ENCODE measurements at places on chromosomes 6 and 20.

GRCh38 chr20:51639206-51639832 lies 96.8 kb upstream of the NFATC2 start:
- no peak overlapping the region for H3K4me3 ChIP-seq
- peaks cover 18% of the 10 kb centered on the region for H3K4me1 ChIP-seq
- H3K27me3 ChIP-seq: peaks cover 16% of the 10 kb centered on the region
- H3K27ac ChIP-seq: no peak overlapping the region

DNA sequence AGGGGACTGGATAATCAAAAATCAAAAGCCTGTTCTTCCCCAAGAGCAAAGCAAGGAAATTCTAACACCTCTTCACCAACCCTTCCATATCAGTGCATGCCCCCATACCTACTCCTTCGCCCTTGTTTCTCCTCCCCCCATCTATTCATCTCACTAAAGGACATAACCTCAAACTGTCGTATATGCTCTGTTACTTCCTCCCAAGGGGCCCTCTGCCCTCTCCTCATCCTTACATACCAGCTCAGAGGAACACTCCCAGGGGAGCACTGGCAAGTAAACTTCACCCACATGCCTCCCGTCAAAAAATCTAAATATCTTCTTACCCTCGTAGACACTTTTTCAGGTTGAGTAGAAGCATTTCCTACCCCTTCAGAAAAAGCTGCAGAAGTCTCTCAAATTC lies 9.4 kb upstream of the ADTRP start:
- peaks cover 17% of the 10 kb centered on the region for H3K27me3 ChIP-seq
- peaks cover 4% of the 10 kb centered on the region for H3K36me3 ChIP-seq
- H3K4me3 ChIP-seq: no peak overlapping the region
- H3K4me1 ChIP-seq: peaks cover 5% of the 10 kb centered on the region
- DNase-seq: no peak

DNA sequence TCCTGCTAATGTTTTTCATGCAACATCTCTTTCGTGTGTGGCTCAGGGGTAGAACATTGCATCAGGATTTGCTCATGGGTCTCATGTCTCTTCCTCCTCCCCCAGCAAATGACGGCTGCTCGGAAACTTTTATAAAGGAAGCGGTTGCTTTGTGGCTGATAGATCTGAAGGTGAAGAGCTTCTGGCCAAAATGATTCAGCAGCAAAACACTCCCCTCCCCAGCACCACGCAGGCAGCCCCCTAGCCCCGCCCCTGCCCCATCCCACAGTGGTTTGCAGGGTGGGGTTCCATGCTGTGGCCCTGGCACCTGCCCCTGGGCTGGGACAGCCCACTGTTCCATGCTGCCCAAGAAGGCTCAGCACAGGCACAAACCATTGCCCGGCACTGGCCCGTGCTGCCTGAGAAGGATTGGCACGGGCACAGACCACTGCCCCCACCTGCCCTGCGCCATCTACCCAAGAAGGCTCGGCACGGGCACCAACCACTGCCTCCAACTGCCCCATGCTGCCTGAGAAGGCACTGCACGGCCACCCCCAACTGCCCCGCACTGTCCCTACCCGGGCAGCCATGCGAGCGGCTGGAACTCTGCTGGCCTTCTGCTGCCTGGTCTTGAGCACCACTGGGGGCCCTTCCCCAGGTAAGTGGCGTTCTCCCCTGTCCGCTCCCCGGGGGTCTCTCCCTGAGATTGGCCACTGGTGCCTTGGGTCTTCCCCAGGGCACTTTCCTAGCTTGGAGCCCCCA lies at the start of gene CST7:
Gene CST7, plus strand, starts transcription at position 331 of the 741 bp plus-strand sequence. Its CDS starts 237 bp downstream, at position 568.
- peaks cover 62% of the 10 kb centered on the region for H3K4me1 ChIP-seq
- peak within 1 kb of the TSS; percentile 100 for H3K27ac ChIP-seq
- H3K36me3 ChIP-seq: peaks cover 74% of the 10 kb centered on the region
- H3K4me3 ChIP-seq: peak within 1 kb of the TSS; percentile 96
- DNase-seq: peak; percentile 97

DNA sequence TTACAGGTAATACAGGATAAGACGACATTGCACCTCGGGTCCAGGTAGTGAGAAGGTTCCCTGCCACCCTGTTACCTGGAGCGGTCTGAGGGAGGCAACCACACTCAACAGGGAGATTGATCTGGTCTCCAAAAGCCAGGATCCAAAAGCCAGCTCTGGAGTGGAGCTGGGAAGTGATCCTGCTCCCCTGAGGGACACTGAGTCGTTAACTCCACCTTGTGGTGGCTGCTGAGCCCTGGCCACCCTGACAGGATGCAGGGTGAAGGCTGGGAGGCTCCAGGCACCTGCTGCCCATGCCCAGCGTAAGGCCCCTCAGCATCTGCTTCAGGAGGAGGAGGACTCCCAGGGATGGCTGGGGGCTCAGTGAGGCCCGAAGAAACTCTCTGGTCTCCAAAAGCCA lies 38.7 kb upstream of the SLC22A2 start:
- H3K4me1 ChIP-seq: no peaks in the 10 kb centered on the region
- no peaks in the 10 kb centered on the region for H3K36me3 ChIP-seq
- H3K27me3 ChIP-seq: no peaks in the 10 kb centered on the region
- no peak overlapping the region for H3K4me3 ChIP-seq

DNA sequence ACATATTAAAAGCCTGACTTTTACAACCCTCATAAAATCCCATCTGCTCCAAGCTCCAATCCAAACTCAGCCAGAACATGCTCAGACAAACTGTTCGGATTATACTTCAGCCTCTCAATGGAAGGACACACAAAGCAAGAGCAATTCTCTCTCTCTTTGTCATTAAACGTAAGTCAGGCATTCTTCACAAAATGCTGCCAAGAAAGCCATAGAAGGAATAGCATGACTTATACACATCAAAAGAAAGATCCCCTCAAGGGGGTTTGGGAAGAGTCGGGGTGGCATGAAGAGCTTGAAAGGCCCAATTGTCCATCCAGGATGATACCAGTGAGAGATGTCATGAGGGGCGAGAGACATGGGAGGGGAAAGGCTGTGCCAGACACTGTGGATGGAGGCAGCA lies 268.9 kb downstream of the PREX1 start:
- H3K36me3 ChIP-seq: no peaks in the 10 kb centered on the region
- H3K4me3 ChIP-seq: no peak overlapping the region
- H3K27ac ChIP-seq: no peak overlapping the region
- H3K27me3 ChIP-seq: peaks cover 12% of the 10 kb centered on the region
- H3K4me1 ChIP-seq: no peaks in the 10 kb centered on the region
- no peak for DNase-seq

DNA sequence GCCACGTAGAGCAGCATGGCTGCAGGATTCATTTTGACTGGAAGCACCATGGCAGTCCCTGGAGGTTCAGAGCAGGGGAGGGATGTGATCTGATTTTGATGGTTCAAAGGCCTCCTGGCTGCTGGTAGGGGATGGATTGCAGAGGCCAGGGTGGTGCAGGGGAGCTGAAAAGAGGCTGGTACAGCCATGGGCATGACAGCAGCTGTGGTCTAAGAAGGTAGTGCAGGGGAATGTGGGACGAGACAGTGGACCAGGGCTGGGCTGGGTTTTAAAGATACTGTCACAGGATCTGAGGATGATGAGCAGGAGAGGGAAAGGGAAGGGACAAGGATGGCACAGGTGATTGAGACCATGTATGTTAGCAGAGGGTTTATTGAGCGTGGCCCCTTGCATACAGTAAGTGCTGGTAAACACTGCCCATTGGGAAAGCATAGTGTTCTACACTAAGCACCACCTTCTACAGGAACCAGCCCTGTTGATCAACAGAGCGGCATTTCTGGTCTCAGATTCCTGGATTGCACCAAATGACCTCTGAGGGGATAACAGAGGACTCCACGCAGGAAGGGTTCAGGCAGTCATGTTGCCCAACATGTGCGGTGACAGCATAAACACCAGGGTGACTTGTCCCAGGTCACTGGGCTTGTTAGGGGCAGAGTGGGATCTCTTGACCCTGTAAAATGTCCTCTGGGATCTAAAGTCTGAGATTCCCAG lies 14.5 kb upstream of the SIRPA start:
- H3K36me3 ChIP-seq: no peaks in the 10 kb centered on the region
- H3K4me1 ChIP-seq: peaks cover 7% of the 10 kb centered on the region
- peaks cover 12% of the 10 kb centered on the region for H3K27me3 ChIP-seq
- H3K27ac ChIP-seq: no peak overlapping the region
- no peak overlapping the region for H3K4me3 ChIP-seq

- H3K27me3 ChIP-seq: peaks cover 21% of the 10 kb centered on the region
- H3K4me1 ChIP-seq: peaks cover 4% of the 10 kb centered on the region
- H3K36me3 ChIP-seq: peaks cover 3% of the 10 kb centered on the region
- H3K27ac ChIP-seq: no peak overlapping the region
- DNase-seq: no peak
Observed at GRCh38 chr6:109877028-109878004, 100.8 kb upstream of the GPR6 start.

- no peaks in the 10 kb centered on the region for H3K27me3 ChIP-seq
- no peaks in the 10 kb centered on the region for H3K36me3 ChIP-seq
- H3K4me3 ChIP-seq: no peak overlapping the region
Observed at GRCh38 chr6:54861905-54862616, 15.5 kb downstream of the FAM83B start.

GRCh38 chr20:21026951-21027350 lies 79.2 kb downstream of the LINC00237 start:
- H3K4me1 ChIP-seq: no peaks in the 10 kb centered on the region
- H3K27ac ChIP-seq: no peak overlapping the region
- no peaks in the 10 kb centered on the region for H3K36me3 ChIP-seq

- H3K4me1 ChIP-seq: no peaks in the 10 kb centered on the region
- H3K4me3 ChIP-seq: no peak overlapping the region
- DNase-seq: no peak
- no peaks in the 10 kb centered on the region for H3K27me3 ChIP-seq
- H3K36me3 ChIP-seq: no peaks in the 10 kb centered on the region
- H3K27ac ChIP-seq: no peak overlapping the region
Observed at GRCh38 chr6:61538801-61539200, 747.2 kb downstream of the KHDRBS2 start.

Data from activated CD8-positive, alpha-beta memory T cell treated with anti-CD3 and anti-CD28 coated beads, Interleukin-2, amount 10 ng/mL, durations not matched to agents 7 days and 5 days (primary cell).